ENCODE measurements at places on chromosomes 7 and 10. TPM values are rescaled to one million over a fixed set of nuclear protein-coding genes. Genes with fewer than 3 reads are reported as not detected.

The FEZF1 gene
- polyA plus RNA-seq: not detected

The ACTR3C gene
- 10.2 TPM for polyA plus RNA-seq

DNA sequence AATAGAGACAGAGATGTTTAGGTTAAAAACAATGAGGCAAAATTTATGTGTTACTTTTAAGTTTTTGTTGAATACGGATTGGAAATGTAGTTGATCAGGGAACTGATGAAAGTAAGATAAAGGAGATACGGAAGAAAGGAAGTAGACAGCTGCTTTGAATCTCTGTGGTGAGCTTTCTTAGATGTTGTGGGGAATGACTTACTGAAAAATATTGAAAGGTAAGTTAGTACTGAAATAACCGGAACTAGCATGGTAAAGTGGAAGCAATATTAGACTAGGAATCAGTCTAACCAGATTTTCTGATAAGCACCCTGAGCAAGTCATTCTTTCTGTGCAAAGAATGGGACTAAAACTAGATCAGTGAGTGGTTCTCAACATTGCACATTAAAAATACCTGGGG, 34.8 kb downstream of the LUC7L2 start:
- H3K36me3 ChIP-seq: peaks cover 27% of the 10 kb centered on the region
- no peaks in the 10 kb centered on the region for H3K4me1 ChIP-seq
- no peak for DNase-seq
- H3K4me3 ChIP-seq: no peak overlapping the region
- no peak overlapping the region for H3K27ac ChIP-seq

DNA sequence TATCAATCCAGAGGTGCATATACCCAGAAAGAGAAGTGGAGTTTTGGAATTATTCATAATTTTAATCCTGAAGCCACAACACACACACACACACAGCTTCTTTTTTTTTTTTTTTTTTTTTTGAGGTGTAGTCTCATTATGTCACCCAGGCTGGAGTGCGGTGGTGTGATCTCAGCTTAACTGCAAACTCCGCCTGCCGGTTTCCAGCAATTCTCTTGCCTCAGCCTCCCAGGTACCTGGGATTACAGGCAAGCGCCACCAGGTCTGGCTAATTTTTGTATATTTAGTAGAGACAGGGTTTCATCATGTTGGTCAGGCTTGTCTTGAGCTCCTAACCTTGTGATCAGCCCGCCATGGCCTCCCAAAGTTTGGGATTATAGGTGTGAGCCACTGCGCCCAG, 35.4 kb downstream of the TET1 start:
- no peak overlapping the region for H3K4me3 ChIP-seq
- H3K4me1 ChIP-seq: peaks cover 3% of the 10 kb centered on the region
- no peak overlapping the region for H3K27ac ChIP-seq
- H3K27me3 ChIP-seq: no peaks in the 10 kb centered on the region
- no peaks in the 10 kb centered on the region for H3K36me3 ChIP-seq
- DNase-seq: no peak

DNA sequence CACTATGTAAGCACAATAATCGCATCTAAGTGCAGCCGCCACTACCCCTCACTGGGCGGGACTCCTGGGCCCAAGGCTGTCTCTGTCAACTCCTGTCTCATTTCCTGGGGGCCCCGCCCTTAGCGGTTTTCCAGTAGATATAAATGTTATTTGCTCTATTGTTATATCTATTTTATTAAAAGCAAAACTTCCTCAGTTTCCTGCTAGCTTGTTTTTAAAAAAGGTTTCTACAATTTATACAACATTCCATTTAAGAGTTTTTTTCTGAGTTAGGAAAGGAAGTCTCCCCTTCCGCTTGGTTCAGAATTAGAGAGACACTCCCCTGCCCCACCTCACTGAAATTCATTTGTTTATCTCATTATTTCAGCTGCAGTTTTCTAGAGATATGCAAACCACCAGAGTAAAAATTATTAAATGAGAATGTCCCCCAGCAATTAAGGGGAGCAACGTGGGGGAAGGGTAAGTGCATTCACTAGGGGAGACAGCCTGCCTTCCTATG, 82.7 kb downstream of the RAMP3 start:
- no peak for DNase-seq
- H3K4me3 ChIP-seq: no peak overlapping the region
- no peaks in the 10 kb centered on the region for H3K4me1 ChIP-seq
- peaks cover 6% of the 10 kb centered on the region for H3K27me3 ChIP-seq
